ENCODE measurements at places on chromosomes 2 and 18. TPM values are rescaled to one million over a fixed set of nuclear protein-coding genes. Genes with fewer than 3 reads are reported as not detected.

IL36RN gene
- not detected for total RNA-seq

DNA sequence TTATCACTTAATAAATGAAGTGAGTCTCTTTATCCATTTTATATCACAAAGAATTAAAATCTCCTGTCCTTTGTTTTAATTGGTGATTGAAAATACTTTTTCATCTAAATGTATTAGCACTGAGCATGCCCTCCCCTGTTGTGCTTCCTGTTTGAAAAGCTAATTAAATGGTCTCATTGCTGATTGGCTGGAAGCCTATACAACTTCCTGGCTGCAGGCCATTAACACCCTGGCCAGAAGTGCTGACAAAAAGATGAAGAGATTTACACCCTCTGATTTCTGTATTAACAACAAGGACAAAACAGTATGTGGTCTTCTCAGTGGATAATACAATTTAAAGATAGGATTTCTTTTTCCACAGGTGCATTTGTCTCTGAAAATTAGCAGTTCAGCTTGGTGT is 548.0 kb downstream of the DCC start:
- no peak for DNase-seq

DNA sequence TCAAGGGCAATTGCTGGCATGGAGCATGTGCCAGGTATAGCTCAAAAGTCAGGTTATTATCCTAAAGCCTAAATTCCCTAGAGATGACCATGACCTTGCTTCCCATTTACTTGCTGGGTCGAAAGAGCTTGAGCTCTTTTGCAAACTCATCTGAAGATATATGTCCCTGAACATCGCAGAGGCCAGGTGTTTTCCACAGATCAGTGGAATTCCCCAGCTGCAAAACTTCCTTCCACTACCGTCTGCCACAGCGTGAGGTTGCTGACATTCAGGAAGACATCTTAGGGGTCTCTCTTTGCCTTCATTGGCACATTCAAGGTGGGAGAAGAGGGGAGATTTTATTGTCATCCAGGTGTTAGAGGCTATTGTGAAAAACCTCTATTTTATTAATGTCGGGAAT is 171.0 kb downstream of the MIB1 start:
- DNase-seq = no peak

- DNase-seq = no peak
Measured at GRCh38 chr2:172256886-172257285, 154.2 kb upstream of the DLX2 start.

- no peak for DNase-seq
Measured at GRCh38 chr2:241570961-241571581, 12.5 kb downstream of the BOK start.

DNA sequence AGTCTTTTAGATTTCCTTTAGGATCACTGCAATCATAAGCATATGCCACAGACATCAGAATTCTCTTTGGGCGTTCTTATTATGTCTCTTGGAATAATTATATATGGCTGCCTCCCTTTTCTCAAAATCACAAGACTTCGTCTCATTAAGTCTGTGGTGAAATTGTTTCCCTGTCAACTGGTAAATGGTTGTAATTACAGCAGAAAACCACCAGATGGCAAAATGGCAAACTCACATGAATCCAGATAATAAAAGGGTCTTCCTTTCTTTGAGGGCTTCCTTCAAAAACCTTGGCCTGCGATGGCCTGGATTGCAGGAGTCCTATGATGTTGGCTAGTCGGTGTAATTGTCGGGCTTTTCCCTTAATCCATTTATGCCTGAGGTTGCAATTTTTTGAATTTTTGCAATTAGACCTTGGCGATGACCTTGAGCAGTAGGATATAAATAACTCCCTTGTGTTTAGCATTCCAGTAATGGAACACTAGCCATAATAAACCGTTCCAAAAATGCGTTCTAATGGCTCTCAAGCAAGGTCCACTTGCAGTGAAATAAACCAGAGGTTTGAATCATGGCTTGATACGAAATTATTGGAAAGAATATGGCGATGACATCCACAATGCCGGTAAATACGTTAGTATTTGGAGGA is 656.4 kb downstream of the MBD2 start:
- DNase-seq = peak; percentile 3

DNA sequence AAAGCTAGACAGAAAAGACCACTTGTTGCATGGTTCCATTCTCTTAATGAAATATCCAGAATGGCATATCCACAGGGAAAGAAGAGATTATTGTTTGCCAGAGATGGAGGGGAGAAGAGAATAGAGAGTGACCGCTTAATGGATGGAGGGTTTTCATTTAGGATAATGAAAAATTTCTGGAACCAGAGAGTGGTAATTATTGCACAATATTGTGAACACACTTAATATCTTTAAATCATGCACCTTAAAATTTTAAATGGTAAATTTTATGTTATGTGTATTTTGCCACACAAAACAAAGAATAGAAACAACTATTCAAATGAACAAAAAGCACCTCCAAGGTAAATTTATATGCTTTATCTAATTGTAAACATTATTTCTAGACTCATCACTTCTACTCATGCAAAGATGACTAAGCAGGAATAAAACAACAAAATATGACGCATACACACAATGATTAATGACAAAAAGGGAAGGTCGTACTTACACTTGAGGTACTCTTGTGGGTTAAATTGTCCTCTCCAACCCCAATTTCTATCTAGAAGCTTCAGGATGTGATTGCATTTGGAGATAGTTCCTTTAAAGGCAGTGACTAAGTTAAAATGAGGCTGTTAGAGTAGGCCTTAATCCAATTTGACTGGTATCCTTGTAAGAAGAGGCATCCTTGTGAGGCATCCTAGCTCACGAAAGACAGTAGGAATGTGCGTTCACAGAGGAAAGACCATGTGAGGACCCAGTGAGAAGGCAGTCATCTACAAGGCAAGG is 18.7 kb upstream of the DHRS9 start:
- no peak for DNase-seq
